ENCODE measurements at places on chromosomes 3 and 15. TPM values are rescaled to one million over a fixed set of nuclear protein-coding genes. Genes with fewer than 3 reads are reported as not detected.

- DNase-seq = no peak
- no peaks in the 10 kb centered on the region for H3K27me3 ChIP-seq
- H3K4me3 ChIP-seq = no peak overlapping the region
- H3K27ac ChIP-seq = no peak overlapping the region
These were observed 51.2 kb downstream of the MFN1 start for GRCh38 chr3:179398574-179399231.

- H3K4me1 ChIP-seq = peaks cover 25% of the 10 kb centered on the region
- H3K27ac ChIP-seq = no peak overlapping the region
- no peaks in the 10 kb centered on the region for H3K27me3 ChIP-seq
- no peaks in the 10 kb centered on the region for H3K36me3 ChIP-seq
- peak; percentile 59 for DNase-seq
- H3K4me3 ChIP-seq = no peak overlapping the region
These were observed 30.9 kb downstream of the PTH1R start for GRCh38 chr3:46908294-46908985.

DNA sequence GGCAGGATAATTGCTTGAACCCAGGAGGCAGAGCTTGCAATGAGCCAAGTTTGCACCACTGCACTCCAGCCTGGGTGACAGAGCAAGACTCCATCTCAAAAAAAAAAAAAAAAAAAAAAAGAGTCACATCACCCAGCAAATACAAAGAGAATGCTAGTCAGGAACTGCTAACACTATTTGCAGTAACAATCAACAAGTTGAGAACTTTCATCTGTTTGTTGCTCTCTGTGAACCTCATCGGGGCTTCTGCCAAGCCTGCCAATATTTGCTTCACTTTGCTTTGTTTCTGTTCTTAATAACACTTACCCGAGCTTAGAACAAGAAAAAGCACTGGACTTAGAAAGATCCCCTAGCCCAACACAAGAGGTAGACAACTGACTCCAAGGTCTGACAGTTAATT, 76.9 kb downstream of the PLCH1 start:
- DNase-seq = no peak
- H3K4me3 ChIP-seq = no peak overlapping the region
- no peak overlapping the region for H3K27ac ChIP-seq
- H3K4me1 ChIP-seq = peaks cover 13% of the 10 kb centered on the region
- no peaks in the 10 kb centered on the region for H3K27me3 ChIP-seq

The SLC38A3 gene
- total RNA-seq = 4.1 TPM

The GNAT1 gene
- not detected for total RNA-seq

The PAK6 gene
- total RNA-seq = 63.4 TPM

Measured in thyroid gland (tissue), 4 donors.